Activated T-helper 2 cell treated with anti-CD3 and anti-CD28 coated beads, Interferon-gamma antibody, Interleukin-2, Interleukin-4, amounts not matched to agents 10 μg/mL and 5 μg/mL and 100 μg/mL, durations not matched to agents 14 hours and 24 hours and 36 hours (primary cell): ENCODE measurements at places on chromosomes 1 and 21.
A peak's percentile ranks its signal among the peaks of the same experiment; 100 is the strongest.

DNA sequence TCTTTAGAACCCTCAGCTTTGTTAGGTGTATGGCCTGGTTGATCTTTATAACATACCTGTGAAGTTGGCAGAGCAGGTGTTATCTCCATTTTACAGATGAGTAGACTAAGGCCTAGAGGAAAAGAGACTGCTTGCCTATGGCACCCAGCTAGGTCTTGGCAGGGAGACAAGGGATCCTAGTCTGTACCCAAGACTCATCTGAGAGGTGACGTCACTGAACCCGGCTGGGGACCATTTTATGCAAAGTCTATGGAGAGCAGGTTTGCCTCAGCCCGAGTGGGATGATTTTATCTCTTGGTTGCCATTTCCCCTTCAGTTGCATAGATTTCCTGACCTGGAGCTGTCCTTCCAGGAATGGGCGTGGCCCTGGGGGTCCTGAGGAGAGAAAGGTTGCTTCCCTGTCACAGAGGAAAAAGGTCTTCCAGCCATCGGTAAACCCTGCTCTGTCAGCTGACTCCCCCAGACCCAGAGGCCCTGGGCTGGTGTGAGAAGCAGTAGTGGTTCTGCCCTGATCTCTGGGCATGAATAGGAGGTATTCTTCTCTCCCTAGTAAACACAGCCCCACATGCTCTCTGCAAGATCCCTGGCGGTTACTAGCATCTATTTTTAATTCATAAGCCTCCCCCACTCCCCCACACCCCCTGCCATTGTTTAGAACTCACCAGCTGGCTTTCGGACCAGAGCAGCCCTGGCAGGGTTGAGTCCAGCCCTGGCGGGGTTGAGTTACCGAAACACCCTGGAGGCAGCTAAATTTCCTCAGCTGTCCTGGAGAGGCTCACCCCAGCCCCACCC, 19.6 kb downstream of the TMCC2 start:
- DNase-seq, result no peak

GRCh38 chr1:185907246-185907645, 173.1 kb downstream of the HMCN1 start:
- no peak for DNase-seq

GRCh38 chr1:111593403-111594305, 25.9 kb upstream of the RAP1A start:
- DNase-seq, result no peak

DNA sequence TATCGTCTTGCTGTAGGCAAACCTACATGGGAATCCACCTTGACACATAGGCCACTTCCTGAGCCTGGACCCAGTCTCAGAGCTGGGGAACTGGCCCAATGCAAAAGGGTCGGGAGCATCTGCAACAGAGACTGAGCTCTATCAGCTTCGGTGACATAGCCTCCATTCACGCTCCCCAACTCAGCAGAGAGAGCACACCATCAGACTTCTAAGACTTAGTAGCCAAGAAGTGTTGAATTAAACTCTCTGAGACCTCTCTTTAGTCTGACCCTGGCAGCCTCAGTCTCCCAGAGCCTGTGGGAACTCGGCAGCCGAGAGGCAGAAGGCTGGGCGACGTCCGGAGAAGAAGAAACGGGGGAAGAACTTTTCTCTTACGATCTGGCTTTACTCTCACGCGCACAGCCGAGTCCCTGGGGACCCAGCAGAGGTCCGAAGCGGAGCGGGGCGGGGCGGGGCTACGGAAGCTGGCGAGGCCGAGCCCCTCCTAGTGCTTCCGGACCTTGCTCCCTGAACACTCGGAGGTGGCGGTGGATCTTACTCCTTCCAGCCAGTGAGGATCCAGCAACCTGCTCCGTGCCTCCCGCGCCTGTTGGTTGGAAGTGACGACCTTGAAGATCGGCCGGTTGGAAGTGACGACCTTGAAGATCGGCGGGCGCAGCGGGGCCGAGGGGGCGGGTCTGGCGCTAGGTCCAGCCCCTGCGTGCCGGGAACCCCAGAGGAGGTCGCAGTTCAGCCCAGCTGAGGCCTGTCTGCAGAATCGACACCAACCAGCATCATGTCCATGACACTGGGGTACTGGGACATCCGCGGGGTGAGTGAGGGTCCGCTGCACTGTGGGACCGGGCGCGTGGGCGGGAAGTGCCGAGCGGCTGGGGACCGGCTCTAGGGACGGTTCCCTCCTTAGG, at the start of gene GSTM4:
Gene GSTM4 (plus strand): TSS at position 485 of the 905 bp plus-strand sequence. CDS start 291 bp downstream, at position 776.
- peak; percentile 62 for DNase-seq

GRCh38 chr1:22915816-22916470, 56.7 kb downstream of the LACTBL1 start:
- DNase-seq, result no peak

DNA sequence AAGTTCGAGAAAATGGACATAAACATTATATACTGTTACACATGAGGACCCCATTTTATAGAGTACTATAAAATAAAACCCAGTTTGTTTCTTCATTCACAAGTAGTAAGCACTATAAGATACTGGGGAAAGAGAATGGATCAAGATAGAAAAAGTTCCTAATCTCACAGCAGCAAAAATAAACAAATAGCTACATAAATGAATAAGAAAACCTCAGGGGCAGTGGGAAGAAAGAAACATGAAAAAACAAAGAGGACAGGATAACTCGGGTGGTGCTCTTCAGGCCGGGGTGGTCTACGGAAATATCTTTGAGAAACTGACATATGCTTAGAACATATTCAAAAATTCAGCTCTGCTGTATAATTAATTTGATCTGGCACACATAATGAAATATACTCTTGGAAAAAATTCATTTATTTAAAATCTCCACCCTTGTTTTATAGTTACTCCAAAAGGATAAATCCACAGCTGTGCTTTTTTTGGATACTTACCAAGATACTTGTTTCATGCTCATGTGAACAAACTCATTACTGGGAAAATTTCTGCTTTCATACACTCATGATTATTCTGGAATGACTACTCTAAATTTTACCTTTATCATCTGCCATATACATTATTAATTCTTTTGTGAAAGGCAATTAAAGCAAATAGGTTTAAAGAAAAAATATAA, 20.0 kb downstream of the CEP170 start:
- DNase-seq, result no peak

GRCh38 chr1:97047421-97047793, 325.8 kb downstream of the PTBP2 start:
- no peak for DNase-seq

DNA sequence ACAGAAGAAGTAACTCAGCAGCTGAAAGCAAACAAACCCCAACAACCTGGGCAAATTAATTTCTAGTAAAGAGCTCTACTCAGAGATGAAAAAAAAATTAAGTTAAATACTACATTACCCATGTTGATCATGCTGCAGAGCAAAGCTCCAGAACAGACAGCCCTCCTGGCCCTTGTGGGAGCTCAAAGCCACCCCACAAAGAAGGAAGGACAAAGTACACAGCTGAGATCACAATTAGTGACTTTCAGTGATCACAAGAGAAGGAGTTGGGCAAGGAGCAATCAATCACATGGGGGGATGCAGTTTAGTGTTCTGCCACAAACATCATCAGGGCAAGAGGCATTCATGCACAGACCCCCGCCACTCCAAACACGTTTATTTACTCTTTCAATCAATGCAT, 114.2 kb downstream of the DAB1 start:
- DNase-seq, result no peak

GRCh38 chr1:114458237-114458777, 52.7 kb downstream of the TRIM33 start:
- no peak for DNase-seq

- DNase-seq, result no peak
Measured at GRCh38 chr21:26116456-26117011, 54.0 kb downstream of the APP start.

GRCh38 chr1:9101510-9102146, 27.3 kb downstream of the GPR157 start:
- DNase-seq, result no peak

- DNase-seq, result no peak
Measured at GRCh38 chr21:17709266-17709611, 96.5 kb upstream of the BTG3 start.

DNA sequence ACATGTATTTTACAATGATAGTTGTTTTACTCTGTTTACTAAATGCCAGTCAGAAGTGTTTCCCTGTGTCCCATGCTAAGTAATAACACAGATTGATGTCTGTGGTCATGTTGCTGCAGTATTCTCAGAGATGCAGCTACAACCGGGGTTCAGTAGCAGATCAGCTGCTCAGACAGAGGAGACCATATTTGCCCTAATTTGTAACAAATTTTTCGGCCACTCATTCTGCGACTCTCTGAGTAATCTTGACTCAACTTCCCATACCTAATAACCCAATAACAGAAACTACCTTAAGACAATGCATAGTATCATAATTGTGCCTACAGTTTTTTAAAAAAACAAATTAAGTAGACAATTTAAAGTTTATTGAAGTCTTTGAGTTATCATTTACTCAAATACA, 32.6 kb downstream of the NIBAN1 start:
- no peak for DNase-seq

DNA sequence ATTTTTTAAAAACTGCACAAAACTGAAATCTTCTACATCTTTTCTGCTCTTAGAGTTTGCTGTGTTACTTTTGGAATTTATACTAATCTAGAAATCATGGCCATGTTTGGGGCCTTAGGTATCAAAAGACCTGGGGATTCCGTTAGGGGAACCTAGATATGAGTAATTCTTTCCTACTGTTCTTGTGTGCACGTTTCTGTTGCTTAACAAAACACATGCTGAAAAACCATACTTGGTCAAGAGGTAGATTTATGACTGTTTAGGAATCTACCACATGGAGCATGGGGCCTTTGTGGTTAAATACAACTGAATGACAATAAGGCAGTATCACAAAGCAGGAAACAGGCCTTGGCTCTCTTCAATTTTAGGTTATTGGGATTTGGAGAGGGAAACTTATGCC, 291.9 kb upstream of the USP25 start:
- no peak for DNase-seq

DNA sequence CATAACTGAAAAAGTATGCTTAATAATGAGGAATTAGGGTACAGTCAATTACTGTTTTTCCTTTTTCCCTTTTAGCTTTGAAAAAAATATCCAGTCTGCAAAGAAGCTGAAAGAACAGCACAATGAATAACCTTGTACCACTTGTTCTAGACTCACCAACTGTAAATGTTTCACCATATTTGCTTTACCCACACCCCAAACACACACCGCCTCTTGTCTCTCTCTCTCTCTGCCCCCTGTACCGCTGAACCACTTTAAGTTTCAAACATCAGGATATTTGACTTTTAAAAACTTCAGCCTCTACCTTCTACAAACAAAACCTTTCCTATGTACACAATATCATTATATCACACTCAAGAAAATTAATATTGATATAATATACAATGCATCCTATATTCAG, 197.1 kb downstream of the COP1 start:
- DNase-seq, result no peak

GRCh38 chr1:191912517-191912916, 245.7 kb upstream of the RGS18 start:
- no peak for DNase-seq

- no peak for DNase-seq
Measured at GRCh38 chr1:205304695-205305070, 16.9 kb downstream of the NUAK2 start.

GRCh38 chr1:201666102-201666501, 127.2 kb downstream of the NAV1 start:
- no peak for DNase-seq

DNA sequence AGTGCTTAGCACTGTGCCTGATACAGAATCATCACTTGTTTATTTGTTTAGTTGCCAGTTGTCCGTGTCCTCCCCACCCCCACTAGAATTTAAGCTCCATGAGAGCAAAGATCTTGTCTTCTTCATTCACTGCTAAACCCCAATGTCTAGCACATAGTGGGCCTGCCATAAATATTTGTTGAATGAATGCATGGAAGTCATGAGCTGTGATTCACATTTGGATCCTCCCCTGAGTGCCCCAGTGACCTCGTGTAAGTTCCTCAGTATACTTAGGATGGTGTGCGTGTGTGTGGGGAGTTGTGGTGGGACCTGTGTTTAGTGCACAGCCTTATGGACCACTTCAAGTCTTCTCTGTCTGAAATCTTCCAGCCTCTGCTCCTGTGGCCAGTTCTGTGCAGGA, 23.1 kb downstream of the IER5 start:
- DNase-seq, result no peak

- no peak for DNase-seq
Measured at GRCh38 chr1:10386761-10387676, 11.8 kb upstream of the PGD start.

- no peak for DNase-seq
Measured at GRCh38 chr21:33700491-33700890, 58.2 kb downstream of the ITSN1 start.
